Activated effector memory CD4-positive, alpha-beta T cell treated with Interleukin-2 at 50 U/mL for 16 hours (primary cell): ENCODE measurements at places on chromosomes 5 and 9.

- DNase-seq, result no peak
Measured at GRCh38 chr9:81871695-81872094, 56.5 kb upstream of the SPATA31D4 start.

- DNase-seq, result no peak
Measured at GRCh38 chr5:32278406-32278805, 34.3 kb downstream of the MTMR12 start.

DNA sequence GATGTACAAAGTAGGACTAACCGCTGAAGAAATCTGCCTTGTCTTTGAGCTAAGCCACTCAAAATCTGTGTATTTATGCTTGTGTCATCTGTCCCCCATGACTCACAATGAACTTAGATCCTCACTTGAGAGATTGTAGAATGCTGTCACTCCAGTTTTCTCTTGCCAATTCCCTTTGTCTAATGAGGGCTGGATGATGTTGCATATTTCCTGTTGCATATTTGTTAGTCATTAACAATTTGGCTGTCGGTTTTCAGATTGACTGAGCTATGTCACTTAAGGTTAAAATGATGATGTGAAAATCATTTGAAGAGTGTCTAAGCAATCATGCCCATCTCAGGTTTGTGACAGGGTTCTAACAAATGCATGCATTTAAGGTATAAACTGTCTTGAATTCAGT lies 481.7 kb downstream of the CDH10 start:
- DNase-seq, result no peak

GRCh38 chr5:2736872-2737271 lies 14.6 kb downstream of the IRX2 start:
- no peak for DNase-seq

GRCh38 chr9:6224393-6225154 lies 9.0 kb downstream of the IL33 start:
- no peak for DNase-seq
